ENCODE measurements at places on chromosomes 12 and 14.

DNA sequence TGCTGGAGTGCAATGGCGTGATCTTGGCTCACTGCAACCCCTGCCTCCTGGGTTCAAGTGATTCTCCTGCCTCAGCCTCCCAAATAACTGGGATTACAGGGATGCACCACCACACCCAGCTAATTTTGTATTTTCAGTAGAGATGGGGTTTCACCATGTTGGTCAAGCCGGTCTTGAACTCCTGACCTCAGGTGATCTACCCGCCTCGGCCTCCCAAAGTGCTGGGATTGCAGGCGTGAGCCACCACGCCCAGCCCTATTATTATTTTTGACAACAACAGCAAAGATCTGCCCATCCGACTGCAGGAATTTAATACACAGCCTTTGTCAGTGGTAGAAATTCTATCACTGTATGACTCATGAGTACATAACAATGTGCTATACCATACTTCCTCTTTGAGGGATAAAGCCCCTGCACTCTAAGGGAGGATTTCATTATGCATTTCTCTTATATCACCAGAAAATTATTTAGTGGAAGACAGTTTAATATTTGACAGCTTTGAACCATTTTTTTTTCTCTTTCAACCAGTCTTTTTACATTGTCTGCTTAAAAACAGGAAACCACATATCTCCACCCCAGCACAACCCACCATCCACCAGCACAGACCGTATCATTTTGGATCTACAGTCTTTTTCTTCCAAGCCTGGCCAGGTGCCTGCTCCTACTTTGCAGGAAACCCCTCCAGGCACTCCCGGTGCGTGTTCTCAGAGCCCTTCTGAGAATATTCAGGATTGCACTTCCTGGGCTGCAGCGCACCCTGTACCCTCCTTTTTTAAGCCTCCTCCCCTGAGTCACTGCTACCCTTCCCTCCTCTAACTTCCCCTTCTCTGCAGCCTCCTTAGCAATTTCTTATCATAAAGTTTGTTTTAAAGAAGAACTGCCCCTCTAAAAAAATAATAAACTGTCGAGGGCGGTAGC, 594 bp downstream of the ARHGDIB start:
- DNase-seq = peak; percentile 34

DNA sequence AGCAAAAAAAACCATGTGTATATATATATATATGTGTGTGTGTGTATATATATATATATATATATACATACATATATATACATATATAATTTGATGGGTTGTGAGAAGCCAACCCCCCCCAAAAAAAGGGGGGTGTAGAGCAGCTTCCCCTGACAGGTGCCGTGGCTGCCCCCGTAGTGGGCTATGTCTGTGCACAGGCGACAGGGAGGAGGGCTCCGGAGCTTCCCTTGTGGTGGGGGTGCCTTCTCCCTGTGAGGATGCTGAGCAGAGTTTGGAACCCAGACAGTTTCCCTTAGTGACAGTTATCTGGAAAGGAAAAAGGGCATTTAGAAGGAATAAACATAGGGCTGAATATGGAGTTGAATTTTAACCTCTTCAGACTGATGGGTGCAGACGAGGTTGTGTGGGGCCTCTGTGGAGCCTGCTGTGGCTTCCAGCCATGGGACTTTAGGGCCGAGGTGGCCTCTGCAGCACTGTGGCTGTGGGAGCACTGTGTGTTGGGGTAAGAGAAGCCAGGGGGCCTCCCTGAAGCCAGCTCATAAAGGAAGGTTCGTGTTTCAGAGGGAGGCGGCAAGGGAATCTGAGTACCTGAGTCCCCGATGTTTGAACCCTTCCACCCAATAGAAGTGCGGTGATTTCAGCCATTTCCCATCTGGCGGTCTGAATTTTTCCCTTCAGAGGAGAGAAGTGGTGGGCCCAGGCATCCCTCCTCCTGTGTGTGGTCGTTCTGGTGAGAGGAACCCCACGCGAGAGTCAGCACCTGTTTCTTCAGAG, 19.8 kb downstream of the XRCC3 start:
- DNase-seq = no peak

- no peak for DNase-seq
These were observed 3.6 kb upstream of the FGF6 start for GRCh38 chr12:4448943-4449850.

DNA sequence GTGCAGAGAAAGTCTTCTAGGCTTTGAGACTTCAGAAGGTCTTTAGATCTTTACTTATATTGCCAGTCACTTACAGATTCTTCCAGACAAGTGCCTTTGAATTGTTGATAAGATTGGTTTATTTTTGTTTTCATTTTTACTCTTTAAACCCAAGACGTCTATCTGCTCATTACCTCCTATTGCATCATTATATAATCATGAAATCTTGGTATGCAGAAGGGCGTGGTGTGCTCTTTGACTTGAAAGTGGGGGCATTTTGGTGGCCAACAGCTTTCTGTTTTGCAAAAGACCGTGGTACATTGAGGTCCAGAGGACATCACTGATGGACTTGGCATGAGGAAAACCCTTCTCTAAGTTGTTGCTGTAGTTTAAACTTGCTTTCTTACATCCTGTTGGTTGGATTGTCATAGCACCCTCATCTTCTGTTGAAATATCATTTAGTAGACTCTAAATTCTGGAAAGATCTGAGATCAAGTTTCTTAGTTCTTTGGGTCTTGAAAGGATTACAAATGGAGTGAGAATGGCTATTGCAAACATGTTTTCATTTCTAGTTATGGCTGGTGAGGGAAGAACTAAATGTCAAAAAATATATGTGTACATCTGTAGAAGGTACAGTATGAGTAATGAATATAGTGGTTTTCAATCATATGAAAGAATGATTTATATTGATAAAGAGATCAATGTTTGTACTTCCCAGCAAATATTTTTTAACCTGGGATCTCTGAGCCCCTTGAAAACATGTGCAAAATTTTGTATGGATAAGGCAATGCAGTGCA, 441.8 kb downstream of the NRXN3 start:
- peak; percentile 48 for DNase-seq

DNA sequence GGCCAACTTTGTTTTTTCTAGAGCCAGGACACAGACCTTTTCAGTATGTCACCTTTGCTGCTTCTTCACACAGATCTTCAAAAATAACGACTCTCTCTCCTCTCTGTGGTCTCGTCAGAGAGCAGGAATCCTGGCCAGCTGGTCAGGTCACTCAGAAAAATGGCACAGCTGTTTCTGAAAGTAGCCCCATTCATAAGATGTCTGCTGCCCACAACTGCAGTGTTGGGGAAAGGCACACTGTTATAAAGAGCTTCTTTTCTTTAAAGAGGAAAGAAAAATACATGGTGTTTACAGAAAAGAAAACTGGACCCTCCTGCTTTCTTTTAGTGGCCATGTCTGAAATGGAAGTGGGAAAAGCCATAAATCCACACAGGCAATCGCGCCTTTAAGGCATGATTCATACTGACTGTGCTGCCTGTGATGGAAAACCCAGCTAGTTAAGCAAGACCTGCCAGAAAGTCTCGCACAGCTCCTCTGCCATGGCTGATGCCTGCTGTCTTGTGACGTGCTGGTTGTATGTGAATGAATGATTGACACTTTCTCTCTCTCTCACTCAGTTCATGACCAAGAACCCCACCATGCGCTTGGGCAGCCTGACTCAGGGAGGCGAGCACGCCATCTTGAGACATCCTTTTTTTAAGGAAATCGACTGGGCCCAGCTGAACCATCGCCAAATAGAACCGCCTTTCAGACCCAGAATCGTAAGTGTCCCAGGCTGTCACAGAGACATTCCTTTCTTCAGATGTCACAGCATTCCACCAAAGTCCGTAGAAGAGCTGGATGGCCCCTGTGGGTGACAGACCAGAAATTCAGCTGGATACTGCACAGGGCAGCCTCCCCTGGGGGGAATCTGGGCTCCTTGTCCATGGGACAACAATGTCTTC, 147.9 kb upstream of the HIF1A start:
- DNase-seq = peak; percentile 86

- DNase-seq = no peak
These were observed 57.5 kb downstream of the SOS2 start for GRCh38 chr14:50173891-50174290.

DNA sequence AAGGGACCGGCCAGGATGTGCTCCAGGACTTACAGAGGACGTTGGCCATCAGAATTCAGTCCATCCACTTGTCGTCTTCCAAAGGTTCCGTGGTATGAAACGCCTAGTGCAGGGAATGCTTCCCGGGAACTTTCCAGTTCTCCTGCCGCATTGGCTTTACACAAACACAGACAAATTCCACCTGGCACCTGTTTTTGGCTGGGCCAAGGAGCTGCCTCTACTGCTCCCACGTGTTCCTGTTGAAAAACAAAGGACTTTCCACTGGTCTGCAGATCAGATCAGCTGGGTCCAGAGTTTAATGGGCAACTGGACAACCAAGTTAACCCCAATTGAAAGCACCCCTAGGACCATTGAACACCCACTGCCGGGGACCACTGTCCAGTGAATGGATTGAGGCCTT, 28.0 kb upstream of the PWP1 start:
- DNase-seq = no peak

DNA sequence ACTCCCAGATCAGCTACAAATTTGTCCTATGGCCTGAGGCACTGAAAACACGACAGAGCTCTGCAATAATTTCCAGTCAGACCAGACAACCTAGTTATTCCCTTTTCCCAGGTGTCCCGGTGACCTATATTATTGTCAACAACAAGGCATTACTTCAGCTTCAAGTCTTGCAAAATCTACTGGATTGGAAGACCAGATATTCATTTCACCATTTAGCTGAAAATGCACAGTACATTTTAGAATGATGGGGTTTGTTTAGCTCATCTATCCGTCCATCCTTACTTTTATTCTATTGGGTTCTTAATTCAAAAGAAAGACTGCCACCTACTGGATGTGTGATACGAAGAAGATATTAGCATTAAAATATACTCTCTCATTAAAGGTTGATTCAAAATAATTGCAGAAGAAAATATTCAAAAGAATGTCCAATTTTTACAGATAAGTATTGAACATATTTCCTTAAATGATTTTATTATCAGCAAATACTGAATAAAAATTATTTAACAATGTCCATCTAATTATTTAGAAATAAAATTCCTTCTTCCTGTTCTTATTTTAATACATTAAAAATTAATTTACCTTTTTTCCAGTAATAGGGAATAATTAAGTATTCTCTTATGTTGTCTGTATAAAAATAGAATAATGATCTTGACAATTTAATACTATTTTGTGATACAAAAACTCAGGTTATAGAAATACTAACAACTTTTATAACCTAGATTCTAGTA, 244.9 kb upstream of the LRIG3 start:
- peak; percentile 69 for DNase-seq

GRCh38 chr14:73824127-73824526, 27.5 kb upstream of the PTGR2 start:
- DNase-seq = no peak

GRCh38 chr14:39868251-39868650, 436.0 kb upstream of the FBXO33 start:
- no peak for DNase-seq

DNA sequence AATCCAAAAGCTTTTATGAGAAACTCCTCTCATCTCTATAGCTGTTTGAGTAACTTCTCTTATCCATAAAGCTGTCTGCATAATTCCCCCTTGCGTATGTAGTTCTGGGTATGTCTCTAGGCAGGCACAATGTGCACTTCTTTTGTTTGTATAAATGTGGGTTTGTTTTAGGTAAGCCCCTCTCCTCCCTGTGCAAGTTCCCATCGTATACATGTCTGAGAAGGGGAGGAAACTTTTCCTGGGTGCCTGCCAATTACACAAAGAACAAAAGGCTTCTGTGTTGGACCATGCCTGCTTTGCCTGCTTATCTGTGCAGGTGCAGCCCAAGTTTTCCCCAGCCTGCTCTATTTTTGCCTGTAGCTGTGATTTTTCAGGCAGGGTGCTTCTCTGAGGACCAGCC, 96.7 kb downstream of the CCER1 start:
- no peak for DNase-seq

GRCh38 chr12:51722431-51722830, 126.1 kb downstream of the FIGNL2 start:
- DNase-seq = no peak

DNA sequence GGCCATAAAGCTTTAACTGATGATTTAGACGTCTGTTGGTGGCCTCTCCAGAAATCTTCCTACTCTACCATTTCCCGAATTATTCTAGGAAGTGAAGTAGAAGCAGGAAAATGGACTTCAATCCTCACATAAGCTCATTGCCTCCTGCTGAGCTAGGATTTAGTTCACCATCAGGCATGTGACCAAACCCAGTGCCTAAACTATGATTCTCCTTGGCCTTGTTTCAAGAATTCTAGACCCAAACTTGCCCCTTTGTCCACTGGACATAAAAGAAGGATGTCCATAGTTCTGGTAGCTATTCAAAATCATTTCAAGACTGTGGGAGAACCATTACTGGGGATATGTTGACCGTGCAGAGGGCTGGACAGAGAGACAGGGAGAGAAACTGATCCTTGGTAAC, 105.8 kb downstream of the C12orf50 start:
- DNase-seq = no peak

DNA sequence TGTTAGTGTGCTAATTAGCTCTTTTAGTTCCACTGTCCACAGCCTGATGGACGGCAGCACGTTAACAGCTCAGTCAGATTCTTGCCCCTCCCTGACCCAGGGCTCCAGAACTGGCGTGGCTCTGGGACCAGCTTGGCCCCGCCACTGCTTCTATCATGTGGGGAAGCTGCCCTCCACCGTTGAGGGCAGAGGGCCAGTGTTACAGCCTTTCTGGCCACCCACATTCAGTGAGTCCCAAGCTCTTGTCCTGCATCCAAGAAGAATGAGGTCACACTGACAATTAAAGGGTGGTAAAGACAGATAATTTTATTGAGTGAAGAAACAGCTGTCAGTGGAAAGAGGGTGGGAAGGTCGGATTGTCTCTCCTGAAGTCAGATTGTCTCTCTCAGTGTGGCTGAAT, 36.9 kb downstream of the BCL2L14 start:
- no peak for DNase-seq

- peak; percentile 79 for DNase-seq
These were observed 16.5 kb downstream of the HEBP1 start for GRCh38 chr12:12983420-12984035.

GRCh38 chr12:31220061-31220460, 105.9 kb downstream of the SINHCAF start:
- DNase-seq = no peak

DNA sequence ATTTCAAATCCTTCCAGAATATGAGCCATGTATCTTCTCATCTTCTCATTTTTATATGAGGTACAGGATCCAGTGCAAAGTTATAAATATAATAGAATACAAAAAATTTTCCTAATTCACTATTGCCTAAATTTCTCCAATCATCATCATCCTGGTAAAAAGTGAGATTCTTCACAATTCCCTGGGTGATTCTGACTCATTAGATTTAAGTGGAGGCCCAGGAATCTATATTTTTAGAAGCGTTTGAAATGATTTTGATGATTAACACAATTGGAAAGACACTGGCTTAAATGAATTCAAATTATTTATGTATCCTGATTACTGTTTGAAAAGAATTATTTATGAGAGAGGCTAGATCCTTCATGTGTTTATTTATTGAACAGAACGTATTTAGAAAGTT, 380.3 kb upstream of the PDE3A start:
- DNase-seq = peak; percentile 33

DNA sequence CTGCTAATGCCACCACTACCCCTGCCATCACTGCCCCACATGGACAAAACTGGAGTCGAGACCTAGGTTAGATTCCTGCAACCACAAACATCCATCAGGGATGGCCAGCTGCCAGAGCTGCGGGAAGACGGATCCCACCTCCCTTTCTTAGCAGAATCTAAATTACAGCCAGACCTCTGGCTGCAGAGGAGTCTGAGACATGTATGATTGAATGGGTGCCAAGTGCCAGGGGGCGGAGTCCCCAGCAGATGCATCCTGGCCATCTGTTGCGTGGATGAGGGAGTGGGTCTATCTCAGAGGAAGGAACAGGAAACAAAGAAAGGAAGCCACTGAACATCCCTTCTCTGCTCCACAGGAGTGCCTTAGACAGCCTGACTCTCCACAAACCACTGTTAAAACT, 7.1 kb upstream of the OAS2 start:
- DNase-seq = no peak

Measured in fibroblast of the aortic adventitia (primary cell).